Cortex of kidney (tissue), 1 donor: ENCODE measurements at places on chromosomes 3 and 15.

- no peak for DNase-seq
Observed at GRCh38 chr3:45088543-45089358, 57.4 kb downstream of the CDCP1 start.

- no peak for DNase-seq
Observed at GRCh38 chr3:101879623-101880284, 30.4 kb downstream of the NFKBIZ start.

- DNase-seq = no peak
Observed at GRCh38 chr3:139660269-139660668, 17.5 kb downstream of the NMNAT3 start.

DNA sequence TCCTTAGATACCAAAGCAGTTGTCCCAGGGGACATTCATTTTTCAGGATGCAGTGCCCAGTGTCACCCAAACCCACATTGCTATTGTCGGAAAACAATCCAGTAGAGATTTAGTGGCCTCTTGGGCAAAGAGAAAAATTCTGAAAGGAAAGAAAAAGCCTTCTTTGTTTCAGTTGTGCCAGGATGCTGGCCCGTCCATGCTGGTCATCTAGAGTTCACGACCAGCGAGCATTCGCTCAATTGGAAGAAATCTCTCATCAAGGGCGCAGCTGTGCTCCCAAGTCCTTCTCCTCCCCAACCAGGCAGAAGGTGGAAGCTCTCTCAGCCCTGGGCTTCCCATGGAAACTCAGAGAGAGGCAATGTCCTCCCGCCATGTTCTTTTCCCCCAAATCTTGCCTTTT, 123.7 kb downstream of the MTHFS start:
- DNase-seq = no peak

DNA sequence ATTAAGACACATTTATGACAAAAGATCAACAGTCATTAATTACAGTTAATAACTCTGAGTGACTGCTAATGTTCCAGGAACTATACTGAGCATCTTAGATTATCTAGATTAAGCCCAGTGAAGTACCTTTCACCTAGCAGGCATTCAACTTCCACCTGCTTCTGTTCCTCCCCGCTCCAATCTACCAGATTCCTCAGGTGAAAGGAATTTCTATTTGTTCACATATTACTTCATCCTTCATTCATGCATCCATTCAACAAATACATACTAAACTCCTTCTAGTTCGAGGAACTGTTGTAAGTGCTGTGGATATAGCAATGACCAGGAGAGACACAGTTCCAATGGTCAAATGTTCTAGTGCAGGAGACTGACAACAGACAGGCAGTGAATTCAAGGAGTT, 139.3 kb downstream of the FILIP1L start:
- DNase-seq = no peak

DNA sequence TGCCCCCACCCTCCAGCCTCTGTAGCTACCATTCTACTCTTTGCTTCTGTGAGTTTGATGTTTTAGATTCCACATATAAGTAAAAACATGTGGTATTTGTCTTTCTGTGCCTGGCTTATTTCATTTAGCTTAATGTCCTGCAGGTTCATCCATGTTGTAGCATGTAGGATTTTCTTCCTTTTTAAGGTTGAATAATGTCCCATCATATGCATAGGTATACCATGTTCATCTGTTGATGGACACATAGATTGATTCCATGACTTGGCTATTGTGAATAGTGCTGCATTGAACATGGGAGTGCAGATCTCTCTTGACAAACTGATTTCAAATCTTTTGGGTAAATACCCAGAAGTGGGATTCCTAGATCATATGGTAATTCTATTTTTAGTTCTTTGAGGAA, 11.8 kb downstream of the THSD4 start:
- no peak for DNase-seq

GRCh38 chr3:97820780-97821179, 1.0 kb upstream of the CRYBG3 start:
- no peak for DNase-seq

GRCh38 chr15:77608774-77609173, 23.9 kb downstream of the LINGO1 start:
- DNase-seq = no peak

DNA sequence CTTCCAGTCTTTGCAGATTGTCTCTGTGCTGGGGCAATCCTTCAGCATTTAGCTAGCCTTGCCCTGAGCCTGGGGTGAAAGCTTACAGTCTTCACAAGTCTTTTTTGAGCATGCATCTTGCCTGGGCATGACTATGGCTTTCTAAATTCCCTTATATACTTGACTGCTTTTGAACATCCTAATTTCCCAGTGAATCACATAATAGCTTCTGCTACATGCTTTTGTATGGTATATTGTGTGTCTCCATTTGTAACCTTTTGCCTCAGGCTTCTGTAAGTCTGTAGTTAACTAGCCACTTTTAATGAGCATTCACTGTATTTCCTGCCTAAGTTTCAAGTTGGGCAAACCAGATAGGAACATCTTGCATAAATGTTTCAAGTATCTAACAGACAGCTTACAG, 76.8 kb downstream of the CHCHD4 start:
- DNase-seq = no peak

- DNase-seq = no peak
Observed at GRCh38 chr15:83164111-83164770, 43.4 kb downstream of the HDGFL3 start.

DNA sequence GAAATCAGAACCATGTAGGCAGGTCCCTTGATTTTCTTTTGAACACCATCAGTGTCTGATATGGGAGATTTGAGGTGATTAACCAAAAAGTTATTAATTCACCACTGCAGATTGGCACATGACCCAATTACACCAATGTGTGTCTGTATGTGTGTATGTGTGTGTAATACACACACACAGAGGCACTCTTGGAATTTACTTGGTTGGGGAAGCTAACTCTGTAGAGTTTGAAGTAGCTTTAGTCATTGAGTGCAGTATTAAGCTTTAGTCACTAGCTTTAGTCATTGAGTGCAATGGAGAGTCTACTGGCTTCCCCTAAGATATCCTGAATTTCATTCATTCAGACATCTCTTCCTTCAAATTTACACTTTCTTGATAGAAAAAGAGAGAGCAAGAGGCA, 109.4 kb upstream of the C15orf61 start:
- no peak for DNase-seq

- no peak for DNase-seq
Observed at GRCh38 chr3:128310286-128311058, 156.2 kb downstream of the DNAJB8 start.

DNA sequence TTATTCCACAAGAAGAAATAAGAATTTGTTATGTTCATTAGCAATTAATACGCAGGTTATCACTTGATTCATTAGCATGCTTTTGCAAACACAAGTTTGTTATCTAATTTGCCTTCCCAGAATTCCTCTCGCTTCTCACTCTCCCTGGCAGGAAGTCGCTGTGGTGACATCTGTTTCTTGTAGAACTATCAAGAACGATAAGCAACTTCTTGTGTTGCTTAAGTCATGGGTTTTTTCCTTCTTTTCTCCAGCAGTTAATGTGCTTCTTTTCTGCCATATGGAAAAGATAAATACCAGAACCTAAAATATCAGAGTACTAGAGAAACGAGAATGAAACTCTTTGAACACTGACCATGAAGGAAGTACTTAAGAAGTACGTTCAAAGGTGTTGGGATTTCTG, 99.8 kb upstream of the CHMP2B start:
- DNase-seq = no peak

DNA sequence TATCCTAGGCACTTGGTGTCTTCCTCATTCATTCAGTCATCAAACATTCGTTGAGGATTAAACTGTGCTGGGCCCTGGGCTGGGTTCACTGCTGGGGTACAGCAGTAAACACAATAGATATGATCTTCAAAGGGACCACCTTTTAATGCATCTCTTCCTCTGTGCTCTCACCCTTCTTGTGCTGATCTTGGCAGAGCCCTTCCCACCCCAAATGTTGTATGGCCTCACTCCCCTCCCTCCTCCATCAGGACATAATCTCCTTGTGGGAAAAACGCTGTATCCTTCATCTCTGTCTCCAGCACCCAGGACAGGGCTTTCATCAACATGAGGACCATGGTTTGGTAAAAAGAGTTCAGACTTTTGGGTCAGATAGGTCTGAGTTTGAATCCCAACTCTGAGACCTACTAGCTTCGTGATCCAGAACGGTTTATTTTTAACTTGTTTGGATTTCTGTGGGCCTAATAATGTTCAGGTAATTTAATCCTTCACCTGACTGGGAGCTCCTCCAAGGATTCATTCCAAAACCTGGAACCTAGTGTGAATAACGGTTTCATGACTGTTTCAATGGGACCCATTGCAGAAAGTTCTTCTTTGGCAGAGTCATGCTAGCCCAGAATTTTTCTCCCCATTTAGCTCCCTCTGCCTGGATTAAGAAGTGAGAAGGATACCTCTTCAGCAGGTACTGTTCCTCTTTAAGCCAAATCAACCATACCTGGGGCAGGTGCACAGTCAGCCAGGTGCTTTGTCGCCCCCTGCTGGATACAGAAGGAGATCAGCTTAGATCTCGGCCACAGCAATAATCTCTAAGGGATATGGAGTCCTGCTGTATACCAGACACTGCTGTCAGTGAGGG, 5.2 kb upstream of the WNT7A start:
- no peak for DNase-seq

GRCh38 chr15:99954361-99955180, 221.3 kb upstream of the LYSMD4 start:
- DNase-seq = no peak

GRCh38 chr3:100455841-100456550, 36.4 kb upstream of the TMEM45A start:
- no peak for DNase-seq

- no peak for DNase-seq
Observed at GRCh38 chr3:66486646-66487045, 14.2 kb downstream of the LRIG1 start.

DNA sequence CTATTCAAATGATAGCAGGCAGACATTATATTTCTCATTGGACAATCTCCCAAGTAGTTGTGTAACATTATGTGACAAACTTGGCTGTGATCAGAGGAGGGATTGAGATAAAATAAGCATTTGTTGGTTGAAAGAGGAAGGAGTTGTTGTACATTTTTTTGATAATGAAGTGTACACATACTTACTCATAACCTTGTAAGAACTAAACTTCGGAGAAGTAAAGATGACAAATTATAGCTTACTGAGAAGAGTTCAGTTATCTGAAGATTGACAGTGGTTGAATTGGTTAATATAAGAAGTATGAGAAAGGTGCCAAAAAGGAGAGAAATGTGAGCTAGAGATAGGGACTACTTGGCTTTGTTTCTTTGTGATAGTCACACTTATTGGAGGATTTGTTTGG, 32.6 kb downstream of the STT3B start:
- DNase-seq = no peak

DNA sequence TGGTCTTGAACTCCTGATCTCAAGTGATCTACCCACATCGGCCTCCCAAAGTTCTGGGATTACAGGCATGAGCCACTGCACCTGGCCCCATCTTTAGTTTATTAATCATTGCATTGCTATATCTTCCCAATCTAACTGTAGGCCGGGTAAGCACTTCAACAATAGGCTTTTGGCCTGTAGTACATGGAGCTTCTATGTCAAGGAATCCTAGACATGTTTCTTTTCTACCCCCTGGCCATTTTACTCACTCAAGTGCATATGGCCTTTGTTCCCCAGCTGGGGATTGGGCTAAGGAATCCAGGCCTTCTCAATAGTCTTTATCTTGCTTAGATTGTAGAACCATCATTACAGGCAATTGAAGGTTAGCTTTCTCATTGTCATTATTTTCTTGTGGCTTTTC, 122.3 kb upstream of the MBNL1 start:
- DNase-seq = no peak

DNA sequence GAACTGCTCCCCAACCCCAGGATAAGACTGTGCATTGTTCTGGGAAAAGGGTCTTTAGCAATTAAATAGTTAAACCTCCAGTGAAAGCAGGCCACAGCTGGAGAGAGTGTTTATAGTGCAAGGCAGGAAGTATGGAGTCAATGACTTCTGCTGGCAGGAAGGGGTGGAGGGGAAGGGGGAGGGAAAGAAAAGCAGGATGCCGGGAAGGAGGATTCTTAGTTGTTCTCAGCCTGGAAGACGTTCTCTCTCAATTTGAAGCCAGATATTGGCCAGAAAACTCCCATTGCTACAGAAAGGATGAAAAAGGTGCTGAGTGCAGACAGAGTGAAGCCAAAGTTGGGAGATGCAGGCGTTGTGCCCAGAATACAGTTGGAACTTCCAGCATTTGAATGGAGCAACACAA, 35.7 kb upstream of the ACTL6A start:
- DNase-seq = no peak

- no peak for DNase-seq
Observed at GRCh38 chr15:40421246-40422157, 15.9 kb downstream of the IVD start.

DNA sequence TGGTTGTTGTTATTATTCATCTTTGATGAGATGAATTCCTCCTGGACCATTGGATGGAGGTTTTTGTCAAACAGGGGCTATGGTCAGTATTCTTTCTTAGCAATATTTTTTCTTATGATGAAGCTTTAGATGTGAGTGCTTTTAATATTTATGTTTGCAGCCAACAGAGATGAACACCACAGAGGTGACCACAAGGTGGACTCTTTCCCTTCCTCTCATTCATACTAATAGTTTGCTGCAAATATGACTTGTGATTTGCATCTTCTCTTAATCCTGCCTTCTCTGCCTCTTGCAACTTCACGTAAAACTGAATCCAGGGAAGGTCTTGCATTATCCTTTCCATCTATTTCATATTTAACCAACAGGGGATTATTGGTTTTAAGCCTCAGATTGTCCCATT, 473.1 kb upstream of the UBE2E2 start:
- DNase-seq = no peak

DNA sequence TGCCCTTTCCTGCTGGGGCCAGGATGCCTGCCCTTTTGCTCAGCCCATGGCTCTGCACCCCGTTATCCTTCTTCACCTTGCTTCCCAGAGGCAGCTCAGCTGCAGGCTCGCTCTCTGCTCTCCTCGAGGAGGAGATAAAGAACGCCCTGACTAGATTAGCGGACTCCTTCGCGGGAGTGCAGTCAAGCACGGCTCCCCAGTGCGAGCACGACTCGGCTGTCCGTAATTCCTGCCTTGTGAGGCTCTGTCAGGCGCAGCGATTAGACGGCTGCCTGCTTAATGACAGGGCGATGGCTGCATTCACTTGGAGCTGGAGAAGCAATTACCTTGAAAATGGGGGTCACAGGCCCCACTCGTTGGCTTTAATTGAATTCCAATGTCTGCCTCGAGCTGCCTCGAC, 25.9 kb downstream of the TLE3 start:
- no peak for DNase-seq

GRCh38 chr3:54484334-54484733, 362.0 kb downstream of the CACNA2D3 start:
- no peak for DNase-seq

- DNase-seq = no peak
Observed at GRCh38 chr3:23202203-23202920, 765 bp upstream of the UBE2E2 start.
